Myocyte (in vitro differentiated cells): ENCODE measurements at places on chromosomes 2 and 18.

GRCh38 chr18:5197461-5197860 lies 404 bp upstream of the AKAIN1 start:
- DNase-seq: no peak

DNA sequence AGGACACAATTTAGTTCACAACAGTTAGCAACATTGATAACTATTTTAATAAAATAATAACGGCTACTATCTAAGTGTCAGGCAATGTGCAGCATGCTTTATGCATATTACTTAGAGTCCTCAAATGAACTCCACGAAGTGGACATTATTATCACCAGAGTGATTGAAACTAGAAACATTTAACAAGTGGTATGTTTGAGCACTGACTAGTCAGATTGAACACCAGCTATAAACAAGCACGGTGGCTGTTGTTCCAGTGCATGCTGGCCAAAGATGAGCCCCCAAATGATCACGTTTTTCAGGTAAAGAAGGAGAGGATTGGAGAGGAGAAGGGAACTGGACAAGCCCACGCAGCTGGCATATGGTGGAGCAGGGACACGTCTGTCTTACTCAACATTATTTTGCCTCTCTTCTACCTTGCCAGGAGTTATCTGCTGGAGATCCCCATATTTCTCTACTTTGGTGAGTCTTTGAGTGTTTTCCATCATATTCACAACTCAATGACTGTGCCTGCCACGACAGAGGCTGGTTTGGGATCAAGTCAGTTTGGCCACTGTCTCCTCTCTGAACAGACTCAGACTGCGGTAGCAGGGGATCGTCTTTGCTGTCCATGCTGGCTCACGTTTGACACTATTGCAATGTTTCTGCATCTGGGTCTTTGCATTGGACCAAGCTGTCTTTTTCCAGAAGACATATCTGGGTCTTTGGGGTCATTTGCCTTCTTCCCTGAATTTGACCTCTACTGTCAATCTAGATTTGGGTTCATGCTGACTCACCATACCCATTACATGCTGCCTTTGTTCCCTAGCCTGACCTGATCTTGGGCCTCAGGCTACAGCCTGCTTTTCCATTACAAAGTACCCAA lies 66.0 kb upstream of the ACSL3 start:
- no peak for DNase-seq

DNA sequence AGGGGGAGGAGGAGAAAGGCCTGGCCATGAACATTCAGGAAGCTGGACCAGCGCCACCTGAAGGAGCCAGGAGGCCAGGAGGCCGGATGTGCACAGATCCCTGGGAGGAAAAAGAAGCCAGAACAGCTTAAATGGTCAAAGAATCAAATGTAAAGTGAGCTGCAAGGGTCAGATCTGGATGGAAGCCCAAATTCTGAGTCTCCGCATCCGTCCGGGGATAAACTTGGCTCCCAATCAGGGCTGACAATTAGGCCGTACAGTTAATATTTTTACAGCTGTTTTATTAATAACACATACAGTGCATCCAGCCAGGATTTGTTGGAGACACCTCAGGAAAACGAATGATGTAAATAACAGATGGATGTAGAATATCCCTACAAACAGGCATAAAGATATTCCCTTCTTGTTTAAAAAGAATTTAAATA lies 495.1 kb upstream of the TCF4 start:
- peak; percentile 27 for DNase-seq

DNA sequence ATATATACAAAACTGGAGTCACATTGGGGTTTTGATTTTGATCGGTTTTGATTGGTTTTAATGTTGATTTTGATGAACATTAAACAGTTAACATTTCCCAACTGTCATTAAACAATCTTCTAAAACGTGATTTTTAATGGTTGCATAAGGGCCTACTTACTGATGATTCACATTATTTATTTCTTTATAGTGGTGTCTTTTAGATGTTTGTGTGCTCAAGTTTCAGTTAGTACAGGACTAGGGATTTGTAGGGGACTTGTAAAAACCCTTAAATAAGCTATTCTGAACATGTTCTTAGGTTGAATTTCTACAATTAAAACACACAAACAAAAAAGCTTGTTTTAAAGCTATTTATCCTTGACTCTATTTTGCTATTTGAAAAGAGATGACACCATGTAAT lies 61.6 kb downstream of the TTC21B start:
- DNase-seq: no peak

DNA sequence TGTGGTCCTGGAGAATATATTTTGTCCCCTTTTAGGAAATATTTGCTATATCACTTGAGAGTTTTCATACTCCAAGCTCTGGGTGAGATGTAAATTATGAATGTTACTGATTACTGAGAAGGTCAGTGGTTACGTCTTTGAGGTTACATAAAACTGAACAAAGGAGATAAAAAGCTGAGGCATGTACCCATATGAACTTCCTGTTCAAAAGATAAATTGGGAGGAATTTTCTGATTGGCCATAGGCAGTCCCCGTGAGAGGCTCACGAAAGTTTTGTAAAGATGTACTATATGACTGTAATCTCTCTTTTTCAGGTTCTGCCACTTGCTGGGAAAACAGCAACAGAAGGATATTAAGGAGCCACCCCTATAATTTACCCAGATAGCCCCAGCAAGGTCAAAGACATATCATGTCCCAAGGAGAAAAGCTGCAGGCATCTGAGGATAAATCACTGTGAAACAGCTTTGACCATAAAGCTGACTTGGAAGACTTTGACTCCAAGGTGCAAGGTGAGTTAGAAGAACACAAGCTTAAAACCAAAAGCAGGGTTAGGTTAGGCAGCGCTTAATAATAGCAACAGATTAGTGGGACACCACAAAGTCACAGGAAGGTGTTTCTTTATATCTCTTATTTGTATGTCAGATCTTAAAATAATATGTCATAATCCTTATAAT lies 90.4 kb downstream of the OSBPL6 start:
- DNase-seq: no peak

GRCh38 chr2:148484066-148484465 lies 160.5 kb upstream of the EPC2 start:
- no peak for DNase-seq

- no peak for DNase-seq
Measured at GRCh38 chr2:30267161-30267975, 36.0 kb downstream of the LBH start.

- DNase-seq: no peak
Measured at GRCh38 chr18:63613420-63613819, 26.3 kb downstream of the SERPINB13 start.

- no peak for DNase-seq
Measured at GRCh38 chr2:39663187-39663930, 2.4 kb upstream of the TMEM178A start.

DNA sequence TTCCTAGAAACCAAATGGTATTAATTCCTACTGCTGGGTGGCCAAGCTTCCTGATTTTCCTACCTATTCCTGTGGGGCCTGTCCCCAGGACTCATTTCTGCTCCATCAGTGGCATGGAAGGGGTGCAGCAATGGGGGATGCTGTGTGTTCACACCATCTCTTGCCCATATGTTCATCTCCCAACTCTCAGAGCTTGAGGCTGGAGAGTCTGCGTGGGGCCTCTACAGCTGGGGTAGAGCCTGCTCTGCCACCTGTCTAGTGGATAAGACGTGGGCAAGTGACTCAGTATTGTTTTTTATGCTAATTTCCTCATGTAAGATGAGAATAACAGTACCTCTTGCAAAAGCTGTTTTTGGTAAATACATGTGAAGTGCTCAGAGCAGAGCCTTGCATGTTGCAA lies 149.8 kb downstream of the ACTR3 start:
- DNase-seq: no peak

- DNase-seq: no peak
Measured at GRCh38 chr2:186496401-186496800, 10.3 kb downstream of the ZC3H15 start.

GRCh38 chr2:210198326-210198725 lies 26.9 kb downstream of the ACADL start:
- DNase-seq: no peak

DNA sequence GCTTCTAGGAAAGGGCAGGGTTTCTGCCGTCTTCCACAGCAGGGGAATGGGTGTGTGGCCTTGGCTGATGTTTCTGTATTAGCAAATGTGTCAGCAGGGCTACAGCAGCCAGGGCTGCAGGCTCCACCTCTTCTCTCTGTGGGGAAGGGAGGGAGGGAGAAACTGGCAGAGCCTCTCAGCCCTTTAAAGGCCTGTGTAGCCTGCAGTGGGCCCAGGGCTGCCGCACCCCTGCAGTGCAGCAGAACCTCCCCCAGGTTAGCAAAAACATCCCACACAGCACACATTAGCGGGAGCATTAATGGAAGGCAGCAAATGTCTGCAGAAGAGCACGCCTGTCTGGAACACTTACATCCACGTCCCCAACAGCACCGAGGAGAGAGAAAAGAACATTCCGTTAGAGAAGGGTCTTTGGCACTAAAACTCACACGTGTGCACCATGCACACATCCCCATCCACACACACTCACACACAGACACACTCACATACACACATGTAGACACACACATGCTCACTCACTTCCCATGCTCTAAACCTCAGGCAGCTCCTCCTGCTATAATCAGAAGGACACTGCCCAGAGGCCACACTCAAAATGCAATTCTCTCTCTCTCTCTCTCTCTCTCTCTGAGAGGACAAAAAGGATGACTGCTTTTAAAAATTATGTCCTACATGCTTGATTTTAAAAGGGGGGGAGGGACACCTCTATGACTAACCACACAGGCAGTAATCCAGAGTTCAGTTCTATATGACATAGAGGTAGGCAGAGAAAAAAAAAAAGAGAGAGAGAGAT lies 24.1 kb downstream of the MRPL35 start:
- peak; percentile 40 for DNase-seq

- DNase-seq: peak; percentile 76
Measured at GRCh38 chr2:129849559-129850160, 129.8 kb upstream of the RAB6C start.

- peak; percentile 18 for DNase-seq
Measured at GRCh38 chr2:176157499-176158185, 535 bp downstream of the HOXD3 start.

GRCh38 chr2:29108225-29108624 lies 7.0 kb upstream of the CLIP4 start:
- peak; percentile 87 for DNase-seq

DNA sequence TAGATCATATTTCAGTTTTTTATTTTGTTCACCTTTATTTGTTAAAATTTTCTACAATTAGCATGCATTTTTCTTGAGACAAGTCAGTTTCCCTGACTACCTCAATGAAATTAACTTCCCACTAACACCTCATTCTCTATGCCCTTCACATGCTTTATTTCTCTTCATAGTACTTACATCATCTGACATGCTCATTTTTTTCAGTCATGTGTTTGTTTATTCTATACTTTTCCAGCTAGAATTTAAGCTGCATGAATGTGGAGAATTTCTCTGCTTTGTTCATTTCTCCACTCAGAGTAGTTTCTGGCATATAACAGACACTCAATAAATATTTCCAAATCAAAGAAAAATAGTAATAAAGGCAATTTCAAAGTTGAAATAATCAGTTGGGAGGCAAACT lies 78.9 kb upstream of the SCN7A start:
- no peak for DNase-seq

DNA sequence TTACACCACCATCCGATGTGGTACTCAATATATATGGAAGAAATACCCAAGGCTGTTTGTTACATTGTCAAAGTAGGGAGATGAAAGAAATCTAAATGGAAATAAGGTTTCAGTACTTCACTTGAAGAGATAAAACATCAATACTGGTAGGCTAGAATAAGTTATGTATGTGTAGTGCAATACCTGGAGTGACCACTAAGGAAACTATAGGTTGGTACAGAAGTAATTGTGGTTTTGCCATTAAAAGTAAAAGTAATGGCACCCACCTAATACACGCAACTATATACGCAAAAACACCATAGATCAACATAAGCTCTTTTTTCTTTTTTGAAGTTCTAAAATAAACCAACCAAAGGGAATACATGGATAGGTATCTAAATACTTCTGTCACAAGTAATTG lies 143.2 kb upstream of the KYNU start:
- DNase-seq: no peak

- DNase-seq: no peak
Measured at GRCh38 chr2:128754246-128754724, 435.6 kb upstream of the HS6ST1 start.

- peak; percentile 56 for DNase-seq
Measured at GRCh38 chr2:100801402-100801801, 18.5 kb upstream of the NPAS2 start.

DNA sequence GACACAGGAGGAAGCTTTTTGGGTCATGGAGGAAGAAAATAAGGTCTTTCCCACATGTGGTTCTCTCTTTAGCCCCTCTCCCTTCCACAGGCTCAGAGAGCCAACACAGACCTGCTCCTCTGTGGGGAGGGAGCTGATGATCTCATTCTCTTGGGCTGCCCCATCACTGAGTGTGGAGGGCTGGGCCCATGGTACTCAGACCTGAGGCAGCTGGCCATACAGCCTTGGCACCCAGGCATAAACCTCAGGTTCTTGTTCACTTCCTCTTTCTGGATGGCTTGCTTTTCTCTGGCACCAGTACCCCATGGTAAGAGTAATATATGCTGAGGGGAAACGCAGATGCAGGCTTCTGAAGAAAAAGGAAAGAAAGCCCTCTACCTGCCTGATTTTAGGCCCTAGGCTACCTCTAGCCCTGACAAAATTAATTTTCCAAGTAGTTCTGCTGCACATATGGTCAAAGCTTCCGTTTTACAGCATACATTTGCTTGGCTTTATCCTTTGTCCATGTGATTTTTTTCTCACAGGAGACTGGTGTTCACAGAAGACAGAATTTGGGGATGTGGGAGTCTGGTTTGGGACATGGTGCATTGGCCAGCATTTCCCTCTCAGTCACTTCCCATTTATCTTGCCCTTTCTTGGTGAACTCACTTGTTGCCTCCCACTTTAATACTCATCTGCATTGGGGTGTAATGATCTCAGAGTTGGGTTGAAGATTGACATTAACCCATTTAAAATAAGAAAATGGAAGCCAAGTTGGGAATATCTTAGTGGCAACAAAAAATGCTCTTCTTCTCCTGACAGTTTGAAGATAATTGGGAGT lies 11.1 kb downstream of the DHRS9 start:
- peak; percentile 9 for DNase-seq

DNA sequence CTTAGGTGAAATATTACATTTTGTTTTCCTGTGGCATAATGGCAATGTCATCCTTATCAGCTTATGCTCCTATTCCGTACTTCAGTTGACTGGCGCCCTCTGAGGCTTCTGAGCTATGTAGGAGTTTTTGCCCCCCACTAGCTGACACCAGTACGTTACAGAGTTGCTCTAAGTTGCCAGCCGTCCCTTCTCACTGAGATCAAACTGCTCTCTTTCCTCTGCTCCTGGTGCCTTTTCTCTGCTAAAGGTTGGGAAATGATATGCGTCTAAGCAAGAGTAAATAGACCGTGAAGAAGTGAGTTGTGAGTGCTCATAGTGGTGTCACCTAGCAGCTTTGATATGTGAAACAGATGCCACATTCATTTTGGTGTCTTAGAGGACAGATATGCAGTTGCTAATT lies 99.2 kb downstream of the RAPGEF4 start:
- DNase-seq: no peak

GRCh38 chr2:189074506-189074905 lies 100.3 kb downstream of the COL3A1 start:
- no peak for DNase-seq

GRCh38 chr18:48358868-48359267 lies 50.3 kb downstream of the ZBTB7C start:
- no peak for DNase-seq
